ENCODE measurements at places on chromosomes 1 and 21.

DNA sequence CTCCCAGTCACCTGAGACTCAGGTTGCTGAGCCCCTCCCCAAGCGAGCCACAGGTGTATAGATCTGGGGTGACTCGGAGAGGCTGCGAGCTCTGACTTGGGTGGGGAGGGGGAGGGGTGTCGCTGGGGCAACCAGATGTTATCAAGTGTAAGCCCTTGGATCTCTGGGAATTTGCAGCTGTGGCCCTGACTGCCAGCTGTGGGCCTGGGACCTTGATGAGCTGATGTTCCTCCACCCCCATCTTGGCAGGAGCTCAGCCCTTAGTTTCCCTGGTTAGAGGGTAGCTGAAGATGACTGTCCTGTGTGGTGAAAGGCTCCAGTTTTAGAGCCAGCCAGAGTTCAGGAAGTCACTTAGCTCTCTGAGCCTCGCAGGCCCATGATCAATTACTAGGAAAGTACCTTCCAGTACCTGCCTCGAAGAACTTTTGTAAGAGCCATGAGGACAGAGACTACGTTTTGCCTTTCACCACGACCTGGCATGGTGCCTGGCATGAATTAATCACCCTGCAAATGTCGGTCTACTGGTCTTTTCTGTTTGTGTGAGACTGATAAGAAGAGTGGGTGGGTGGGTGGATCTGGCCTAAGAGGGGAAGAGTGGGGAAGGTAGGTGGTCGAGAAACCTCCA is 55.8 kb downstream of the YARS1 start:
- no peak for DNase-seq

DNA sequence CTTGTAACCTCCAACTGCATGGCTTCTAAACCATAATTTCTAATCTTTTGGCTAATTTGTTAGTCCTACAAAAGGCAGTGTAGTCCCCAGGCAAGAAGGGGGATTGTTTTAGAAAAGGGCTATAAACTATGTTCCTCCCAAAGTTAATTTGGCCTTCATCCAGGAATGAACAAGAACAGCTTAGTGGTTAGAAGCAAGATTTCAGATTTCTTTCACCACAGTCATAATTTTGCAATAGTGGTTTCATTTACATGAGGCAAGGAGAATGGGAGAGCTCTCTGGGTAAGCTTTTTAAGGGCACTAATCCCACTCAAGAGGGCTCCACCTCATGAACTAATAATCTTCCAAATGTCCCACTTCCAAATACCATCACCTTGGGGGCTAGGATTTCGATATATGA is 1353.9 kb downstream of the NCAM2 start:
- no peak for DNase-seq

DNA sequence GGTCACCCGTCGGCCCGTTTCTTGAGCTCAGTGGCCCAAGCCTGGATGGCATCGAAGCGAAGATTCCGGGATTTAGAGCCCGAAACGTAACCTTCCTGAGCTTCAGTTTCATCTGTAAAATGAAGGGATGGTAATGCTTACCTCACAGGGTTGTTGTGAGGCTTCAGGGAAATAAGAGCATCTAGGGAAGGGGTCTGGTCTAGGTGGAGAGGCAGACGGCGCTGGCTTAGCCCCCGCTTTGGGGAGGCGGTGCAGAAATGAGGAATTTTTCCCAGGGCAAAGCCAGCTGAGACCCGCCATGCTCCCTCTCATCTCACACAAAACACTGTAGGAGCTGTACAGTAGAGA is 717 bp upstream of the MYCL start:
- no peak for DNase-seq

GRCh38 chr1:203128716-203129500 is 1.4 kb downstream of the ADORA1 start:
- no peak for DNase-seq

DNA sequence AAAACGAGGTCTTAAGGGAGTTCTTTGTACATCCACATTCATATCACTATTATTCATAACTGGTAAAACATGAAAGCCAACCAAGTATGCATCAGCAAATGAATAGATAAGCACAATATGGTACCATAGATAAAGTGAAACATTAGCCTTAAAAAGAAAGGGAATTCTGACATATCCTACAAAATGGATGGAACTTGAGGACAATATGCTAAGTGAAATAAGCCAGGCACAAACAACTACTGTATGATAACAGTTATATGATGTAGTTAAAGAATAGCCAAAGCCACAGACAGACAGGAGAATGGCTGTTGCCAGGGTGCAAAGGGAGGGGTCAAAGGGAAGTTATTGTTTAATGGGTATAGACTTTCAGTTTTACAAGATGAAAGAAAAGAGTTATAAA is 148.9 kb downstream of the EIF4G3 start:
- DNase-seq = no peak

DNA sequence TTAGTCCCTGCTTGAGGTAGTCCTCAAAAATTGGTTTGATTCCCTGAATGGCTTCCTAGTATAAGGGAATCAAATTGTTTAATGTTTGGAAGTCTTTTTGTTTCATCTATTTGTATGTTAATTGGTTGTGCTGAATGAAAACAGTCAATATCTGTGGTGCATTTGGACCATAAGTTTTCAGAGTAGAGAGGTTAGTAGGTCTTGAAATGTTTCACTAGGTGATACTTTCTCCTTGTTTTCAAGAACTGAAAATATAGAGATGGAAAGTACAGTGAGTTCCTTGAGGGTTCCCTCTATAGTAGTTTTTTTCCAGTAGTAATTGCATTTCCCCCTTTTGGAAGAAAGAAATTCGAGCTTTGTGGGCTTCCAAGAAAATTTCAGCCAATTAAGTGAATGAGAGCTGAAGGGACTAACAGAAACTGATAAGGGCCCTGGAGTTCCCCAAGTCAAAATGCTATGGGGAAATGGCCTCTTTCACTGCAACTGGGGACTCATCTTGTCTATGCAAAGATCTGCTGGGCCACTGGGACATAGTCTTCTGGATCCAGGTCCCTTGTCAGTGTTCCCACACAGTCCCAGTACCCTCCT is 18.6 kb upstream of the CEP350 start:
- no peak for DNase-seq

DNA sequence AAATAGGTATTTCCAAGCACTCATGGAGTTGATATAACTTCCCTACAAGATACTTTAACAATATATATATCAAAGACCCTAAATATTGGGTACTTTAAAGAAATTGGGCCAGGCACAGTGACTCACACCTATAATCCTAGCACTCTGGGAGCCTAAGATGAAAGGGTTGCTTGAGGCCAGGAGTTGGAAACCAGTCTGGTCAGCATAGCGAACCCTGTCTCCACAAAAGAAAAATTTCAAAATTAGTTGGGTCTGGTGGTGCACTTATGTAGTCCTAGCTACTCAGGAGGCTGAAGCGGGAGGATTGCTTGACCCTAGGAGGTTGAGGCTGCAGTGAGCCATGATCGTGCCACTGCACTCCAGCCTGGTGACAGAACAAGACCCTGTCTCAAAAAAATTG is 393.9 kb upstream of the DEPDC1 start:
- DNase-seq = no peak

- DNase-seq = no peak
These were observed 117.5 kb downstream of the TOMM20 start for GRCh38 chr1:235011064-235011598.

- no peak for DNase-seq
These were observed 17.5 kb upstream of the TRAPPC10 start for GRCh38 chr21:43994646-43995045.

GRCh38 chr1:110879758-110880606 is 7.0 kb downstream of the CD53 start:
- no peak for DNase-seq

DNA sequence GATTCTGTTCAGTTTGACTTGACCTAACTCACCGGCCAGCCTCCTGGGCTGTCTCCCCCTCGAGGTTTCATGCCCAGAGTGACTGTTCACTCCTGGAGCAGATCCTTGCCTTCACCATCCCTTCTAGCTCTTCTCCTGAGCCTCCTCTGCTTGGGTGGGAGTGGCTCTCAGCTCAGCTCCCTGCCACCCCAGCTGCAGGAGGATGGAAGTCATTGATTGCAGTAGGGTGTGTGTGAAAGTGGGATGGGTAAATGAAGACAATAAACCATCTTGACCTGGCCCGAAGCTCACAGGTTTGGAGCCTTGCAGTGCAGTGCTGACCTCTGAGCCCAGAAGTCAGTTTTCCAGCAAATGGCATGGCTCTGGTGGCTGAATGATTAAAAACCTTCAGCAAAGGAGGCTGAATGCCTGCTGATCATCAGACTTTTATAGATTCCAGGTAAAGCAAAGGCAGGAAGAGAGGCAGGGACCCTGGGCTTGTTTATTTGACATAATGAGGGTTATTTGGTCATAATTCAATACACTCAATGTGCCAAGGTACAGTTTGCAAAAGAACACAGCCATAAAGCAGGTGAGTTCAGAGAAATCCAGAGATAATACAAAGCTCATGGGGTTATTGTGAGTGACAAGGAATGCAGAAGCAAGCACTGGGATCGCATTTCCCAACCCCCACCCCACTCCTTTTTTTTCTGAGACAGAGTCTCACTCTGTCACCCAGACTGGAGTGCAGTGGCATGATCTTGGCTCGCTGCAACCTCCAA is 17.5 kb upstream of the TFF3 start:
- DNase-seq = no peak

DNA sequence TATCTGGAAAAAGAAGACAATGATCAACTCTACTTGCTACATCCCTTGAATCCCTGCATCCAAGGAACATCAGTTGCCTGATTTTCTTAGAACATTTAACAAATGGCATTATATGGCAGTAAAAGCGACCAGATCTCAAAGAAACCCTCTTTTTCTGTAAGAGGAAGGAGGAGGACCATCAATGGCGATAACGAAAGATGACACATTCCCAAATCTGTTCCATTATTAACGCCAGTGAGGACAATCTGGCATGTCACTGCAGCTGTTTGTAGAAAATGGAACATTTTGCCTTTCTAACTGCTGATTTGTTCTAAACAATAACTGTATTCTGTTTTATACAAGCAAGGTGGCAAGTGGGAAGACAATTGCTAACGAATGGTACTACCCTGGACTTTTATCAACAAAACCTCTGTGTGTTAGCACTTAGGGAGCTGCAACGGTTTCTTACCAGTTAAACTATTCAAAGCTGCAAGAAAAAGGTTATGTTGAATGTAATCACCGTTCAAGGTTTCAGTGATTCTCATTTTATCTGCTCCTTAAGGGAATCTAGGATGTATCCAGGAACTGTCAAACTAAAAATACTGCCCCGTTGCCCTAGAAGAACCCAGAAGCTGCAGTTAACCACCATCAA is 251.9 kb downstream of the SDCCAG8 start:
- DNase-seq = no peak

DNA sequence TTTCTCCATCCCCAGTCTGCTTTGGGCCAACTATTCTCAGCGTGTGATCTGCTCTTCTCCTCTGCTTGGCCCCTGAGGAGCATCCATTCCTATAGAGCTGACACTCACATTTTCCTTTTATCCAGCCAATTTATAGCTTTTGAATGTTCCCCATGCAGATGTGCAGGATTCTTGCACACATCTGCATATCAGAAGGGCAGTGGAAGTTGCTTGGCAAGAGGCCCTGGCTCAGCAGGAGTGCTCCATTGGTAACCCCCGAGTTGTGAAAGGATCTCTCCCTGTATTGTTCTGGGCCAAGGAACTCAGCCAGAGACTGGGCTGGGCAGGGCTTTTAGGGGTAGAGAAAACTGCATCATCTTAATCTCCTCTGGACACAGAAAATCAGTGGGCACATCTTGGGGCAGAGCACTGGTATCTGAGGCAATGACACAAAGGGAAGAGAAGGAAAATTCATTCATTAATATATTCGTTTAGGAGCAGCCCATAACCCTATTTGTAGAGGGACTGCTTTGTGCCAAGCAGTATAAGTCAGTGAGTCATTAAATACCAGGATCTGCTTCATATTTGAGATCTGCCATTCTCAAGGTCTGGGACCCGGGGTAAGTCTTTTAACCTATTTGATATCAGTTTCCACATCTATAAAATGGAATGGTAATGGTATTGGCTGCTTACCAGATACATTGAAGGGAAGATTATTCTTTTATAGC is 31.0 kb upstream of the BEND5 start:
- DNase-seq = peak; percentile 55

DNA sequence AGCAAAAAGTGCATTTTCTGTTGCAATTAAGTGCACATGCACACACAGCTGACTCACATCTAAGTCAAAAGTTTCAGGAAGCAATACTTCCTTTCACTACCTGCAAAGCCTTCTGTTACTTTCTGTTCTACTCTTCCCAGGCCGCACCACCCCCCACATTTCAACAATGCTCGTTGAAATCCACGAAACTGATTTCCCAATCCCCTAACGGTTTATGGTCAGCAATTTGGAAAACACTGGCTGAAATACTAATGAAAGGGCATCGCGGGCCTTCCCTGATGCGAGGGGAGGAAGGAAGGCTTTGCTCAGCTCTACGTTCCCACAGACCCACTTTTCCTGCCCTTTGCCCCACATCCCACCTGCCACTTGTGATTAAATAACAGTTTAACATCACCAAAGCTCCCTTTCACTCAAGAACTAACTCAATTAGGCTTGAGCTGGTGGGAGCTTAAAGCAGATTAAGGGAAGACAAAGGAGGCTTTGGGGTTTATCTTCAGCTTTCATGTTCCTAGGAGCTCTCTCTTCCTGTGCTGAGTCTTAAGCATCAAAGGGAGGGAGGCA is 243.2 kb upstream of the RAB4A start:
- no peak for DNase-seq

DNA sequence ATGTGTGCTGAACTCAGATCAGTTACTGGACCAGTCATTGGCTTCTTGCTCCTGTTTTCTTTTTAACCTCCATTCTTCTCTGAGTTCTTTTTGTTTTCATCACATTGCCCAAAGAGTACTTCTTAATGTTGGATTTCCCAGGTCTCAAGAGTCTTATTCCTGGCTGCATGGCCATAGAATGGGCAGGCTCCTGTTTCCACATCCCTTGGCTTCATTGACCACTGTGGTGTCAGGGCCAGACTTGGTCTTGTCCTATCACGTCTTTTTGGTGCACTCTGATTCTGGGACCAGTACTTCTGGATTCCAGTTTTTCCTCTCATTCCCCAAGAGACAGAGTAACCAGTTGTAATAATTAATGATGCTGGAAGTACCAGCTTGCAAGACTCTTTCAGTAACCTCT is 41.8 kb downstream of the MRPS6 start:
- no peak for DNase-seq

DNA sequence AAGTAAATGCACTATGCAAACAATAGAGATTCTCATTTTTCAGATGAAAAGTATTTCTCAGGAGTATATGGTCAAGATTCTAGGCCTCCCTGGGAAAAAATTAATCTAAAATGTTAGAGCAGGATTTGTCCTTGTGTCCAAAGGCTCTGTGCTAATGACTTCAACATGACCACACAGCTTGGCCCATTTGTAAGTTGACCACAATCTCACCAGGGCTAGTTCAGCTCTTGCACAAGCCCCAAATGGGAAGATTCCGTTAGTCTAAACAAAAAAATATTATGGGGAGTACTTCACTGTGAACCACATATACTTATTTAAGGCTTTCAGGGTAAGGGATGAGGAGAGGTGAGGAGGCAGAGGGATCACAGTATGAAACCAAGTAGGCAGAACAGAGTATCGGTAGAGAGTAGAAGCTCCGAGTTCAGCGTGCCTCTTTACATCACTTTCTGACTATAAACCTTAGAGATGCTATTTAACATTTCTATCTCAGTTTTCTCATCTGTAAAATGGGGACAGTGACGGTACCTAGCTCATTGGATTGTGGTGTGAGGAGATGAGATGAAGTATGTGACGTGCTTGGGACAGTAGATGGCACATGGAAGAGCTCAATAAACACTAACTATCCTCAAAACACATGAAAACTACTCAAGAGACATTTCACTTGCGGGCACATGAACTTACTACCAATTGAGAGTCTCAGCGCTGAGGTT is 37.8 kb upstream of the CTTNBP2NL start:
- DNase-seq = no peak
